ENCODE measurements at places on chromosomes 2 and 18.
A peak's percentile ranks its signal among the peaks of the same experiment; 100 is the strongest.

DNA sequence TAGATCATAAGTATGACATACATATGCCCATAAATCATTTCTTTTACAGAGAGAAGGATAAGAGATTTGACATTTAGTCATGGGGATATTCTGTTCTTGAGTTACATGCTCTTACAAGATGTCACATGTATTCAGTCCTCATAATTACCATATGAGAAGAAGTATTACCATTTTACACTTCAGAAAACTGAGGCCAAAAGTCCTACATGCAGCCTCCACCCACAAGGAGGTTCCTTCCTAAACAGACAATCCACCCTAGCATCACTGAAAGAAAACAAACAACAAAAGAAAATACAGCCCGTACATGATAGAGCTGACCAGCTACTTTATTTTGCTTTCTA is 335.1 kb downstream of the SETBP1 start:
- DNase-seq: no peak

GRCh38 chr18:61237529-61237928 is 95.7 kb upstream of the CDH20 start:
- no peak for DNase-seq

DNA sequence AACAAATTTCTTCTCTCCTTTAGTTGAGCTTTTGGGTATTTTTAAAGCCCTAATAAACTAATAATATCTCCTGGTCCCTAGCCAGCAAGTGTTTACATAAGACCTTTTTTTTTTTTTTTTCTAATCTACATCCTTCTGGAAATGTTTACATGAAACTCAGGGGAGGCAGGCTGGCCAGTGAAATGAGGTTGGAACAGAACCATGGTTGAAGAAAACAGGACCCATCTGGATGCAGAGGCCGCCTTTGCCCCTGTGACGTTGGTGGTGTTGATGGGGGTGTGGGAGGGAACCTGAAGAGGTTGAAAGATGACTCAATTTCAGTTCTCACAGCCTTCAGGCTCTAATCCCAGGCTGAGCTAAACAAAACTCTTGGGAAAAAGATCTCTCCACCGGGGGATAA is 118.5 kb downstream of the NRP2 start:
- no peak for DNase-seq

GRCh38 chr18:35714539-35714938 is 133.0 kb downstream of the GALNT1 start:
- no peak for DNase-seq

GRCh38 chr2:231227310-231228162 is 29.1 kb downstream of the ARMC9 start:
- DNase-seq: peak; percentile 3
